ENCODE measurements at places on chromosomes 1 and 21.

DNA sequence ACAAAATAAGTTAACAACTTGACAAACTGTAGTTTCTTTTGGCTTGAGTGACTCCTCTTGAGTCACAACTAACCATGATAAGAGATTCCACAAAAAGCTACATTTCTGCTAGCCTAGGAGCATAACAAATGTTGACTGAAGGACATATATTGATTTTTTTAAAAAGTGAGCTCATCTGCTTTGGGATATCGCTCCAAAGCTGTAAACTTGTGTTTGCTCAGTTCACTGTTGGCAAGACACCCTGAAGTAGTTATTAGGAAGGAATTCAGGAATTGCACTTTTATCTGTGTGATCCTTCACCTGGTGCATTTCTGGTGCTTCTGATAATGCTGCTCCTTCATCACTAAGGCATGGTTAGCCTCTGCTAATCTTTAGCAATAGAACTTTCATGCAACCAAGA is 23.7 kb downstream of the RWDD3 start:
- no peak for DNase-seq

DNA sequence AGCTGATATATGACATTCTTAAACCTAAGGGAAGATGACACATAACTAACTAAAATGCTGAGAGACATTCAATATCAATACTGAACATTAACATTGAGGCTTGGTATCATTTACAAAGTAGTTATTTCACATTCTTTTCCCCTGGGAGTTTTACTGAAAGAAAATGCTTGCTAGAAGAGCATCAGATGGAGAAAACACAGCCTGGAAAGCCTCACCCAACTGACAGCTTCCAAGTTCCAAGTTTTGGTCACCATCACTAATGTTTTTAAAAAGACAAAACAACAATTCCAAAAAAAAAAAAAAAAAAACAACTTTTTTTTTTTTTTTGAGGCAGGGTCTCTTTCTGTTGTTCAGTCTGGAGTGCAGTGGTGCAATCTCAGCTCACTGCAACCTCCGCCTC is 80.6 kb downstream of the DSCAM start:
- no peak for DNase-seq

- DNase-seq = no peak
These were observed 1.1 kb upstream of the GUCA2A start for GRCh38 chr1:42165511-42166210.

GRCh38 chr1:10019561-10019960 is 13.2 kb upstream of the UBE4B start:
- DNase-seq = no peak

- no peak for DNase-seq
These were observed 3.9 kb upstream of the RGS1 start for GRCh38 chr1:192571668-192572067.

DNA sequence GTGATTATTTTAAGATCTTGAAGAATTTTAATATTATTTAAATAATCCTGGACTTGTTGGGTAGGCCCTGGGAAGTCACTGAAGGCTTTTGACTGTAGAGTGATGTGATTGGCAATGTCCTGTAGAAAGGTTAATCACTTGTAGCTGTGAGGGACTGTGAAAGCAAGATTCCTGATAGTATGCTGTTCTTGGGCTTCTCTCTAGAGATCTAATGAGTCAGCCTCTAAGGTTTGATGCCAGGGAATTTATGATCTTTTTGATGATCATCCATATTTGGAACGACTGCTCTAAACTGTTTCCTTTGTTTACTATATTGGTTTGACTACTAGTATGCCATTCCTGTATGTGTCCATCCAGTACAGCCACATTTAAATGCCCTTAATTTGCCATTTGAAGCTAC is 56.5 kb downstream of the CAMSAP2 start:
- no peak for DNase-seq

- no peak for DNase-seq
These were observed 401.1 kb upstream of the CHRM3 start for GRCh38 chr1:238985312-238985711.

DNA sequence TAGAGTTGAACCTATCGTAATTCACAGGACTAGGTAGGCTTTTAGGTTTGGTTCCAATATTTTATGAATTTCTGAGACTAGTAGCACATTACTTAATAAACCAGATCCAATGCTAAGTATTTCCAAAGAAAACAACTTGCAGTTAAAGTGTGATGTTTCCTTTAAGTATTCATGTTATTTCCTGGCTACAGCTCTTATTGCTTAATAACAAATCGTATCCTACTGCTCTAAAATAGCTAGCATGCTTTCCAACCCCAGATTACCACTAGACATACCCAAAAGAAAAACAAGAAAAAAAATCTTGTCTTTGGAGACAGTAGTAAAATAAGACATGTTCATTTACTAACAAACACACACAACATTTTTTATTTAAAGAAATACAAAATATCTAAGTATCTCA is 898 bp downstream of the KRTAP27-1 start:
- no peak for DNase-seq

GRCh38 chr1:12028248-12028647 is 8.9 kb downstream of the MIIP start:
- DNase-seq = no peak

DNA sequence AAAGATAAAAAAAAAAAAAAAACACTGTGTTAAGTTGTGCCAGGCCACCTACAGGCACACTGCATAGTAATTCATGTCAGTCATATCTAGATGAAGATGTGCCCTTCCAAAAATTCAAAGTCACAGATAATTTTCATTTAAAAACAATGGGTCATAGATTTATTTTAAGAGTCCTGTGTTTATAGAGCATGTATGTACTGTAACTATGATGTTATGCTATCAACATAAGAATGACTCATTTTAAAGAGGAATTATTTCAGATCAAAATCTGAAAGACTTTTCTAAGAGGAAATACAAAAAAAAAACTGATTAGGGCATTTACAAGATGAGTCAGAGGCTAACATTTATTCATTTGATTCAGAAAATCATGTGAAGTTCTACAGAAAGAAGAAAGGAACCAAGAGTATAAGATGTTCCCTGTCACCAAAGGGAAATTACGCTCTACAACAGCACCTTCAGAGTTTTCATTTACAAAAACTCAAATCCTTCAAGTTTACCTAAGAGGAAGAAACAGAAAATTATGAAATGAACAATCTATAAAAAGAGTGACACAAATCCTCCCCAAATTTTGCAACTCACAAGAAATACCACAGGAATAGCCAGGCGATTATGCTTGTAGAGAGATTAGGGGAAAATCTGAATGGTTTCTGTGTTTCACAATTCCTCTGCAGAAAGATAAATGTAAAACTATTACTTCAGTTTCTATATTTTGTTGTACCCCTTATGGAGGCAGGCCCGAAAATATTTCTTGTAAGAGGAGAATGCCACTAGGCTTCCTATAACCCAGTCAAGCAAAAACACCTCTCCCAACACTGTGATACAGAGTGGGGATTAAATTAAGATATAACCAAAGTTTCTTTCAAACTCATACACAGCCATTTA is 13.8 kb downstream of the TP53BP2 start:
- DNase-seq = no peak

GRCh38 chr21:41564871-41565274 is 56.9 kb upstream of the TMPRSS2 start:
- no peak for DNase-seq

GRCh38 chr1:206653715-206654459 is 18.6 kb downstream of the DYRK3 start:
- DNase-seq = no peak

DNA sequence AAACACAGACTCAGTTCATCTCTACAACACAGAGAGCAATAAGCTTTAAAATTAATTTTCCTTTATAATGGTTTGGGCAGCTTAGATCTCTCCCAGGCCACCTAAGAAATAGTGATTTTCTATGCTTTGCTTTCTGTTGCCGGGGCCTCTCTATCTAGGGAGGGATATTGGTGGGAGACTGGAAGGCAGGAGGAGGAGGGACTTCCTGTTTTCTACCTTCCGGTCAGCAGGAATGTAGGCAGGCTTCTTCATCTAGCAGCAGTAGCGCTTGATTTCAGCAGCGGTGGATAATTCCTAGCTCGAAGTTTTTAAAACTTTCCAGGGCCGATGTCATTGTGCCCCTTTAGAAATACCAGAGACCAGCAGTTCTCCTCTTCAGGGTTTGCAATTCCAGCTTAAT is 5.1 kb upstream of the DESI2 start:
- no peak for DNase-seq

- no peak for DNase-seq
These were observed 11.8 kb downstream of the TNR start for GRCh38 chr1:175731581-175731980.

DNA sequence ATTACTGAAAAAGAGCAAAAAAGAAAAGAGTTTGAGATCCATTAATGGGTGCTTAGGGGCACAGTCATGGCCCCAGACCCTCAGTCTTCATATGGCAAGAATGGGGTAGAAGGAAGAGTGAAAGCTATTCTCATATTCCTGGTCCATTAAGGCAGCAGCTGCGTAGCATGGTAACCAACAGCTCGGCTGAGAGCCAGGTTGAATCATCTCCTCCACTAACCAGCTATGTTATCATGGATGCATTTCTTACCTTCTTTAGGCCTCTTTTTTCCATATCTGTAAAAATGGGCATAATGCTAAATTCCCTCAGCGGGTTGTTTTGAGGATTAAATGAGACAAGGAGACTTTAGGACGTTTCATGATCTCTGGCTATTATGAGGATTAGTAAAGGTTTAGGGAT is 15.0 kb upstream of the SARS1 start:
- DNase-seq = no peak

DNA sequence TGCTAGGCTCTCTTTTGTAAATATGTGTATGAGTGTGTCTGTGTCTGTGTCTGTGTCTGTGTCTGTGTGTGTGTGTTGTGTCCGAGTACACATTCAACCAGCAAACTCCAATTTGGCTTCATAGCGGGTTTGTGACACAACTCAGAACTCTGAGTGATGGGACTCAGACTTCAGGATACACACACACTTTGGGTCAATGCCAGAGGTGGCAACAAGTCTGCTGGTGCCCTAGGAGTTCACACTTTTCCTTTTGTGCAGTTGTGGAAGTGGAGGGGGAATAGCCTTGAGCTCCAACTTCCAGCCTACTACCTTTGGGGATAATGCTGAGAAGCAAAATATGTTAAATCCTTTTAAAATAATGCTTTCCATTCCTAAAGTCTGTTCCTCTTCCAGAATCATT is 16.6 kb upstream of the TBX15 start:
- DNase-seq = no peak

DNA sequence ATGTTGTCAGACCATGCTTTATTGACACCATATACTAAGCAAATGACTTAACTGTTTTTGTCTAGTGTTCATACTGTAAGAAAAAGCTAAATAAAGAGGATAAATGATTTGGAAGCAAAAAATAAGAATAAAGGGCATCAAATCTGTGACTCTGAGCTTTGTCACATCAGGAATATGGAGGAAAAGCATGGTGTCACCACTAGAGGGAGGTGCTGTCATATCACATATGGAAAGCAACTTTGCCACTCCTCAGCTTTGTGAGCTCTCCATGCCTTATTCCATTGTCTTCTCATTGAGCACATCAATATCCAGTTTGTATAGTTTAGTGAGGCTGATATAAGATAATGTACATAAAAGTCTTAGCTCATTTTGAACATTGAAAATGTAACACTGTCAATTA is 20.8 kb upstream of the GBP1 start:
- no peak for DNase-seq

DNA sequence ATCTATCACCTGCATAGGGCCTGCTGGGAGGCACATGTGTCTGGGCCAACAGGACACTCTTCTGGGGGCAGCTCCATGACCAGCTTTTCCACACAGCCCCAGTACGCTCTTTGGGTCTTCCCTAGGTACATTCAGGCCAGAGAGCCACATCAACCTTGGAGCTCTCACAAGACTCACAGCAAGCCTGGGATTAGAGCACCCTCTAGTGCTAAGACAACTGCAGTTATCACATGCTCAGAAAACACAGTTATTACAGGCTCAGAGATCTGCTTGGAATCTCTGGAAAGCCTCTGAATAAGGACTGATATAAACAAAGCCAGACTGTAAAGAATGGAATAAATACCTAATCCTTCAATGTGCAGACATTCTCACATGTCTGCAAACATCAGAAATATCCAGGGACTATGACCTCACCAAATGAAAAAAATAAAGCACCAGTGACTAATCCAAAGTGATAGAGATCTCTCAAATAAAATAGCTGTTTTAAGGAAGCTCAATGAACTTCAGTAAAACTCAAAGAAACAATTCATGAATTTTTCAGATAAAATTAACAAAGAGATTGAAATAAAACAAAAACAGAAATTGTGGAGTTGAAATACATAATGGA is 563.9 kb upstream of the NR5A2 start:
- DNase-seq = no peak

DNA sequence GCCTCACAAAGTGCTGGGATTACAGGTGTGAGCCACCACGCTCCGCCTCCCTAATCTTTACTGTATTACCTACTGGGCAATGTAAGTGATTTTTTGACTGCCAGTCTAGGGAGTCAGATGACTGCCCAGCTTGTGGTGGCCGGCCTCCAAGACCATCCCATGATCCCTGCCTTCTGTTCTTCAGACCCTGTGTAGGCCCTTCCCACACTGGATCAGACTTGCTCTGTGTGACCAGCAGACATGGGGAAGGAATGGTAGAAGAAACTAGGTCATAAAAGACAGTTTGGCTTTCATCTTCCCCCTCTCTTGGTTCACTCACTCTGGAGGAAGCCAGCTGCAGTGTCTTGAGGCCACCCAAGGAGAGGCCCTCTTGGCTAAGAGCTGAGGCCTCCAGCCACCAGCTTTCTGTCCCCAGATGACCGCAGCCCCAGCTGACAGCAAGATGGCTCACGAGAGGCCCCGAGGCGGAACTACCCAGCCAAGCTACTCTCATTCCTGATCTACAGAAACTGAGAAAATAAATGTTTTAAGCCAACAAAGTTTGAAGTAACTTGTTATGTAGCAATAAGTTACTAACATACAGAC is 14.5 kb upstream of the CBR3 start:
- DNase-seq = no peak

DNA sequence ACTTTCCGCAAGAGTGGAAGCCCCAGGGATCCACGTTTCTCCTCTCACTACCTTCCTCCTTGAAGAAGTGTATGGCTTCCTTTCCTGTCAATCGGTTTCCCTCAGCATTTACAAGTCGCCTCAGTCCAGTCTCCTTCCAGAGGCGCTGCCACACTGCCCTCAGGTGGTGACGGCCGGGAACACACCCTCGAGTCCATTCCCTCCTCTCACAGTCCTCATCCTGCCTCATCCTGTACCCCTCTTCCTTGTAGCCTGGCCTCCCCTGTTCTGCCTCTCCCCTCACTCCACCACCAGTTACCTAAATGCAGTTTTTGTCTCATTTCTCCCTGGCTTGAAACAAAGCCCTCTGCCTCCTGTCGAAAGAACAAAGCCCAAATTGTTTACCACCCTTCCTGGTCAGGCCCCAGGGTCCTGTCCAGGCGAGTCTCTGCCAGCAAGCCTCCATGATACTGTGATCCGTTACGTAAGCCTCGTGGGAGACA is 23.2 kb upstream of the LSM10 start:
- peak; percentile 87 for DNase-seq

Data from stimulated activated CD8-positive, alpha-beta memory T cell treated with anti-CD3 and anti-CD28 coated beads, Interleukin-2, amount 100 ng/mL, for 1 hour (primary cell).